MG63 (cell line): ENCODE measurements at places on chromosomes 13 and 19.

- DNase-seq: no peak
Observed at GRCh38 chr19:30630289-30631032, 258.3 kb downstream of the ZNF536 start.

DNA sequence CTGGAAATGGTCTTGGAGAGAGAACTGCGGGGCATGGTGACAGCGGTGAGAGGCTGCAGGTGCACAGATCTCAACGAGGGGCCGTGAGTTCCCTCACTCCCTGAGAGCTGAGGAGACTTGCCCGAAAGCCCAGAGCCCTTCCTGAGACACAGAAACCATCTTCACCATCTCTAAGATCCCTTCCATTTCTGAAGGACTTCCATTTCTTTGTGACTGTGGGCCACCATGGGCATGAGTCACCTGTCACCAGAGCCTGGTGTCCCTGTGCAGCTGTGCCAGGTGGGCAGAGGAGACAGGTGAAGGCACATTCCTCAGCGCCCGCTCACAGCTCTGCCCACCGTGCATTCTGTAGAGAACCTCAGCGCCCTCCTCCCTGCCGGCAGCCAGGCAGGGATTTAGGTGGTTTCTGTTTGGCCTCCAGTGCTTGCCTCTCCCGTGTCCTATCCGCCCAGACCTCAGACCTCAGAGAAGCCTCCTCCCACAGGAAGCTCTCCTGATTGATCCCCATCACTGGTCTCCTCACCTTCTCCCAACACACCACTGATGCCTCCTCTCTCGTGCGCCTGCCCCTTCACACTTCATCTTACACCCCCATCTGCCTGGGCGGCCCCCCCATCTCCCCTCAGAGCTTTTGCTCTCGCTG, 24.2 kb downstream of the SH3GL1 start:
- DNase-seq: no peak

GRCh38 chr19:43914051-43914450, 21.0 kb downstream of the ZNF45 start:
- no peak for DNase-seq

DNA sequence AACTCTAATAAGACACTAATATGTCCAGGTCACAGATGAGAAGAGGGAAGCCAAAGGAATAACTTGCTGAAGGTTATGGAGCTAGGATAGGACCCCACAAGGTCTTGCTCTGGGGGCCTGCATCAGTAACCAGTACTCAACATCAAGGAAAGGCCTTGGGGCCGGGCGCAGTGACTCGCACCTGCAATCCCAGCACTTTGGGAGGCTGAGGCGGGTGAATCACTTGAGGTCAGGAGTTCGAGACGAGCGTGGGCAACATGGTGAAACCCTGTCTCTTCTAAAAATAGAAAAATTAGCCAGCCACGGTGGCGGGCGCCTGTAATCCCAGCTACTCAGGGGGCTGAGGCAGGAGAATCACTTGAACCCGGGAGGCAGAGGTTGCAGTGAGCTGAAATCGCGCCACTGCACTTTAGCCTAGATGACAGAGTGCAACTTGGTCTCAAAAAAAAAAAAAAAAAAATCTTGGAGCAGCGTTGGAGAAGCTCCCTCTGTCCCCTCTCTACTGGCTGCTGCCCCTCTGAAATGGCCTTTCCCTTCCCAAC, 1.8 kb downstream of the LONP1 start:
- peak; percentile 47 for DNase-seq

DNA sequence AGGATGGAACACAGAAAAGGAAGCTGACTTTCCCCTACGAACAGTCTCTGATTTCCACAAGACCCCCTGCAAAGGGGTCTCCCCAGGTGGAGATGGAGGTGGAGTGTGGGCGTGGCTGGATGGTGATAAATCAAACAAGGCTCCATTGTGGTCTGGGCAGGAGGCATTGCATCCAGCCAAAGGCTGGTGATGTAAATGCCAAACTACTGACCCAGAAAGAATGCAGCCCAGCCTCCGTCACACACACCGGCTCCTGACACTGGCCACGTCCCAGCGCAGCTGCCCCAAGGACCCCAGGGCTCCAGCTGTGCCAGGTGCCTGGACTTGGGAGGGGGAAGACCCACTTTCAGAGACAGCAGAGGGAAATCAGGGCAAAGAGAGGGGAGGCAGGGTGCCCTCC, 6.3 kb downstream of the SLC7A1 start:
- peak; percentile 25 for DNase-seq

GRCh38 chr13:66689628-66690027, 540.5 kb downstream of the PCDH9 start:
- DNase-seq: no peak

DNA sequence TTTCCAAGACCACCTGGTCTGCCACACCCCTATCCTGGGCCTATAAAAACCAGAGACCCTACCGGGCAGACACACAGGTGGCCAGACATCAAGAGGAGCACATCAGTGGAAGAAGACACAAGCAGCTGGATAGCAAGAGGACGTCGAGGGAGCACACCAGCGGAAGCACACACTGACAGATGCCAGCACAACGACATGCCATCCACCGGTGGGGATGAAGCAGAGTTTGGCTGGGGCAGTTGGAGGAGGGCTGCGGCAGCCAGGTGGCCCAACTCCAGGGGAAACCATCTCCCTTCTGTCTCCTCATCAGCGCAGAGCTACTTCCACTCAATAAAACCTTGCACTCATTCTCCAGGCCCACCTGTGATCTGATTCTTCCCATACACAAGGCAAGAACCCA, 200.6 kb downstream of the PCDH17 start:
- DNase-seq: no peak

DNA sequence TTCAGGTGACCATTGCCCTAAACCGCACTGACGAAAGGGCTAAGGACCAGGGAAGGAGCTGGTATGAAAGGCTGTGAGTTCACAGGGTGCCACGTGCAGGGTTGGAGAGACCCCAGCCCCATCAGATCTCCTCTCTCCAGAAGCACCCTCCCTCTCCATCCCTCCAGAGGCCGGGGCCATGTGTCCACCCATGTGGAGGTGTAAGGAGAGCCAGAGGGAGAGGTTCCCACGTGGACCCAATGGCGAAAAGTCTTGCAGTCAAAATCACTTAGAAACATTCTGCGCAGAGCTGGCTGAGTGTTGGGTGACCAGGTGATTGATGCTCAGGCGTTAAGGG, 168.3 kb downstream of the COL4A1 start:
- DNase-seq: no peak

DNA sequence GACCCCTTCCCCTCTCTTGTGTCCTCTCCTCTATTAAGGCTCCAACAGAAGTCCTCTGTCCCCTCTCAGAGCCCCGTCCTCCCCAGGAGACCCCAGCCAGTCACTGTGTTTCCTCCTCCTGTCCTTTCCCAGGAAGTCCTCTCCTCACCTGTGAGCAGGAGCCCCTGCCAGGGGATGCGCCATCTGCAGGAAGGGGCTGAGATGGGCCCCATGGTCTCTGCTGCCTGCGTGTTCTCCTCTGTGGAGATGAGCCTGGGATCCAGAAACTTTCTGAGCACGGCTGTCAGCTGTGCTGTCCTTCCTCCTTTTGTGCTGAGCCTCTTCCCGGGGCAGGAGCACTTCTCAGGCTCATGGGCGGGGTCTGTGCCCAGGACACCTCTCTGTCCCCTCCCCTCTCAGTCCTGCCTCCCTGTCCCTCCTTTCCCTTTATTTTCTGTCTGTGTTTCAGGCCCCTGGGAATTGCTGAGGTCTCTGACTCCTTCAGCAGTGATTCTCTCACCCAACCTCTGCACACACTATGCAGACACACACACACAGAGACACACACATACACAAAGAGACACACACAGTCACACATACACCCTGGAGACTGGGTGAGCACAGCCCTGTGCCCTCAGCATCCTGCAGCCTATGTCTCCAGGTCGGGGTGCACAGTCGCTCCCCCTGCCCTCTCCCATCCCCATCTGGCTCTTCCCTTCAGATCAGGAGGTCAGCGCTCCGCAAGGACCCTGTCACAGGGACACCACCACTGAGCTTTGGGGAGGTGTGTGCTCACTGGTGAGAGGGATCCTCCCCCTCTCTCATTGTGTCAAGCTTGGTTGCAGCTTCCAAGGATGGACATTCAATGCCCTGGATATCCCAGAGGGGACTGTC, at the start of gene CEACAM8:
Gene CEACAM8 (minus strand): TSS at position 308 of the 873 bp plus-strand sequence. CDS start 96 bp downstream, at position 212.
- DNase-seq: no peak

- DNase-seq: no peak
Observed at GRCh38 chr19:18234194-18234593, 8.0 kb upstream of the PDE4C start.

DNA sequence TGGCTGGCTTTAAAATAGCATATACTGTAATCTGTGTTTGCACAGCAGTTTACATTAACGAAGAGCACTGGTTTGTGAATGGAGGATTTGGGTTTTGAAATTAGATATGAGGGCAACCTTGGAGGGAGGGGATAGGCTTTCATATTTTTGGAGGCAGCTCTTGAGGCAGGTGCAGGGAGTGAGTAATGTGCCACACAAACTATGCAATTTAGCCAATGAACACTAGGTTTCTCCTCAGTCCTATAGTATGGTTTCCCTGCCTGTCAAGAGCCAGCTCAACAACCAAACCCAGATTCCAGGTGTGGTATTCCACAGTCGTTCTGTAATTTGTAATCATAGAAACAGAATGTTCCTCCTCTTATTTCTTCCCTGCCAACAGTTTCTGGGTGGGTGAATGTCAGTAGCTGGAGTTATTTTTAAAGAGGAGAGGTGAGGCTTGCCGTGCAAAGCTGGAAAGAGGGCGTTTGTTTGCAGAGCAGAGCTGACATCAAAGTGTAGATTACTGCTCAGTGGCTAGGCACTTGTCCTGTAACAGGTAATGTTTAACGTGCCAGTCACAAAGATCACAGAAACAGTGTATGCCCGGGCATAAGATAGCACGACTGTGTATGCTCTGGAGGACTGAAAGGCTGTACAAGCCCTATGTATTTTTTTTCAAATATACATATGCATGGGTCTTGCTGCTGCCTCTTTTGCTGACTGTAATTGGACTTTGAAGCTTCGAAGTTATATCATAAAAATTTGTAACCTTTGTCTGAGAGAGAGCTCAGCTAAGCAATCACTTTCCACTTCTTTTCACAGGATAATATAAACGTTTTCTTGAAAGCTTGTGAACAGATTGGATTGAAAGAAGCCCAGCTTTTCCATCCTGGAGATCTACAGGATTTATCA, 124.2 kb downstream of the LMO7 start:
- DNase-seq: no peak

DNA sequence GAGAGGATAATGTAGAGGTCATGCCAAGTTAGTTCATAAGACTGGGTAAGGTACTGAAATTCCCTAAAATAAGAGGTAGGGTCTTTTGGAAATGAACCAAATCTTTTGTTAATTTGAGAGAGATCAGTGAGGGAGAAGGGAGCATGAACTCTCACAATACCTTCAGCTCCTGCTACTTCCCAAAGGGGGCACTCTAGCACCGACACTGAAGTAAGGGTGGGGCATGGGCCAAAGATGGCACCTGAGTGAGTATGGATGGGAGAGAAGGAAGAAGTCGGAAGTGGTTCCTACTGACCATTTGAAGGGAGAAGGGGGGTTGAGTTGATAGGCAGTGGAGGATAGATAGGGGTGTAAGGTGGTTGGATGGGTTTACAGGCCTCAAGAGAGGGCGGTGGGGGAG, 86.6 kb downstream of the ZNF737 start:
- no peak for DNase-seq

DNA sequence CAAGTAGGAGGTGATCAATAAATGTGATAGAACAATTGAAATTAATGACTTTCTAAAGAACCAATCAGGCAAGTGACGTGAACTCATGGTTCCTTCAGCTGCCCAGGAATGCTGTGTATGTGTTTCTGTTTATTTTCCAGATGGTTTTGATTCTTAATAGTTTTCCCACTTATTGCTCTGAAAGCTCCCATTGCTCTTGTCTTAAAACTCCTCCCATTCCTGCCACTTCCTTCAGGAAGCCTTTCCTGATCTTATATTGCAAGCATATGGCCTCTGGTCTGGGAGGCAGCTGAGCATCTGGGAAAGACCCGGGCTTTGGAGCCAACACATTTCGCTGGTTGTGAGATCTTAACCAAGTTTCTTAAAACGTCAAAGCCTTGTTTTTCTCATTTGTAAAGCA, 17.1 kb upstream of the LATS2 start:
- no peak for DNase-seq

DNA sequence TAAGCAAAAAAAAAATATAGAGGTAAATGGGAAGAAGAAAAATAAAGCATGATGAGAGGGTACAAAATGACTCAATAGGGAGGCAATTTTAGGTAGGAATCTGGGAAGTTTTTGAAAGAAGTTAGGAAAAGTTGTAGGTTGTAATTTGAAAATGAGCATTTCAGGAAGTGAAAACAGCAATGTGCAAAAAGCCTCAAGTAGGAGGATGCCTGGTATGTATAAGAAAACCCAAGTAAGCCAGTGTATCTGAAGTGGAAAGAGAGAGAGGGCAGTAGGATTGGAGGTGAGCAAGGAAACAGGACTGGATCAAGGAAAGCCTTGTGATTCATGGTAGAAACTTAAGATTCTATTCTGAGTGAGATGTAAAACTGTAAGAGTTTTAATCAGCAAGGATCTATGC, 121.6 kb upstream of the SPRY2 start:
- no peak for DNase-seq

DNA sequence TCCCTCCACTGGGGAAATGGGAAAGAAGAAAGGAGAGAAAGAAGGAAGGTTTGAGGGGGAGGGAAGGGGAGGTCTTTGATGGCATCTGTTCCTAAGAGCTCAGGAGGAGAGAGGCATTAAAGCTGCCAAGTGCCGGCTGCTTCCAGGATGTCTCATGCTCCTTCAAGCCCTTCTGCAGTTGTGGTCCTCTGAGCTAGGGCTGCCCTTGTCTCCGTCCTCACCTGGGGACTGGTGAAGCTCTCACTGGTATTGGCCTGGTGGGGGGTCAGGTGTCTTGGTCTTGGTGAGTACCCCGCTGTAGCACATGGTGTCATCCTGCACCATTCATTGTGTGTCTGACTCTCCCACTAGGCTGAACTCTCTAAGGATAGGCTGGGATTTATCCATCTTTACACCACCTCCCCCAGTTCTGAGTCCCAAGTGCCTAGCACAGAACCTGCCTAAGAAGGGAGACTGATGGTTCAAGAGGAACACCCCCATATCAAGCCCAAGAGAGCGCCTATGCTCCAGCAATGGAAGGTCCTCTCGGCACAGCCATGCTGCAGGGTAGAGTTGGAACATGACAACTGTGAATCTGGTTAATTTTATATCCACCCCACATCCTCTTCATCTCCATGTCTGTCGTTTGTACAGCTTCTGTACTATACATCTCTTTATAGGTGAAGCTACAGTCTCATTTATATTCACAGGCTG, 83.7 kb downstream of the AKAP11 start:
- peak; percentile 49 for DNase-seq
